ENCODE measurements at places on chromosomes 11 and 22. TPM values are rescaled to one million over a fixed set of nuclear protein-coding genes. Genes with fewer than 3 reads are reported as not detected.

The SUSD2 gene
- polyA plus RNA-seq, result 2.6 TPM

The DLG2 gene
- 0.31 TPM for polyA plus RNA-seq

The ACRV1 gene
- not detected for polyA plus RNA-seq

The CDC42BPG gene
- polyA plus RNA-seq, result 0.02 TPM

The OR8J1 gene
- polyA plus RNA-seq, result not detected

The IL10RA gene
- not detected for polyA plus RNA-seq

GRCh38 chr11:117519170-117519569, 191.5 kb downstream of the CEP164 start:
- no peak for DNase-seq

DNA sequence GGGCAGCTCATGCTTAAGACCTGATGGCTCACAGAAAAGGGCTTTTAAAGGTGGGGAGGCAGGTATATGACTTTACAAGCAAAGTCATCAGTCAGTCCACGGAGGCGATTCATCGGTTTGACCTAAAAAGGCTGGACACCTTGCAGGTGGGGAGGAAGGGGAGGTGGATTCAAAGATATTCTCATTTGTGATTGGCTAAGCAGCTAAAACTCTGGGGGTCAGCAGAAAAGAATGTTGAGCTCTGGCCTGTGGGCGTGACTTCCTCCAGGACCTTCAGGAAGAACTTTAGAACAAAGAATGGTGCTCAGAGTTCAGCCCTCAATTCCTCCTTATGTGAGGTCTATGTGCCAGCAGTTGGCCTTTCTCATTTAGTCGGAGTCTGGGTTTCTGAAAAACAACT, 78.3 kb upstream of the LMO1 start:
- DNase-seq, result no peak

DNA sequence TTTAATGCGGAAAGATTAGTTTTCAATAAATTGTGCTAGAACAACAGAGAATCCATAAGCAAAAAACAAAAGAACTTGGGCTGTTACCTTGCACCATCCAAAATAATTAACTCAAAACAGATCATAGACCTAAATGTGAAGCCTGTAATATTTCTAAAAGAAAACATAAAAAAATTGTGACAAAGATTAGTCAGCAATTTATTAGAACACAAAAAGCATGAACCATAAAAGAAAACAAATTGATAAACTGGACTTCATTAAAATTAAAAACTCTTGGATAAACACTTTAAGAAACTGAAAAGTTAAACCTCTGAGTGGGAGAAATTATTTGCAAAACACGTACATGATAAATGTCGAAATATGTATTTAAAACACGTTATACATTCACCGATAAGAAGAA, 21.5 kb downstream of the DDI1 start:
- no peak for DNase-seq

- no peak for DNase-seq
Observed at GRCh38 chr11:61138935-61139334, 22.3 kb downstream of the VPS37C start.

DNA sequence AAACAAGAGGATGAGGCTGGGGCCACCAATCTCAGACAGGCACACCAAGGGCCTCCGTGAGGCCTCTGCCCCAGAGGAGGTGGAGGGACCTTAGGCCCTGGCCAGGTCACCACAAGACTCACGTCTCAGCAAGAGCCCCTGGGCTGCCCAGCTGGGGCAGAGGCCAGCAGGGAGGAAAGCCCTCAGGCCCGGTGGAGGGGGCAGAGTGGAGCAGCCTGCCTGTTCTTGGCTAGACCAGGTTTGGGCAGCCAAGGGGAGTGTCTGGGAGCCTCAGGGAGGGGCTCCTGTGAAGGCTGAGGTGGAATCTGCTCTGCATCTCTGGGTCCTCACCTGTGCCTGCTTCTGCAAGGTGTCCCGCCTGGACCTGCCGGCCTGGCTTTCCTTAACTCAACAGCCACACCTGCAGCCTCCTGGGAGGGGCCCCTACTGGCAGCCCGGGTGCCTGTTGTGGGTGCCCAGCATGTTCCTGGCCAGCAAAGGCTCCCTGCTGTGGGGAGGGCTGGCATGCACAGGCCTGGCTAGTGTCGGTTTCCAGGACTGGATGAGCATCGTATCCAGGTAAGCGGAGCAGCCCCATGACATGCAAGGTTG, 11.9 kb downstream of the TTLL12 start:
- DNase-seq, result no peak

DNA sequence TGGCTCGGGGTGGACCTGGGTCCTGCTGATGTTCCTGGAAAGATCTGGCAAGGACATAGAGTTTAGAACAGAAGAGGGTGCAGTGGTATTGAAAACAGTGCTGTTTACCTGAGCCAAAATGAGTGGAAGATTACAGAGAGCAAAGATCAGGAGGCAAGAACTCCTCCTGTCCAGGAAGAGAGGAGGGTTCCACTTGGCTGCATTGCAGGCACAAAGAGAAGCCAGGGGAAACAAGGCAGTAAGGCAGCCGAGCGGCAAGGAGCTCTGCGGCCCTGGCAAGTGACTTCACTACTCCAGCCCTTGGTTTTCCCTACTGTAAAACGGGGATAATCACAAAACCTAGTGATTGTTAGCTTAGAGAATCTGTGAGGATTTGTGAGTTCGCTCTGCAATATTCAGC, 3.7 kb upstream of the PACSIN2 start:
- no peak for DNase-seq

DNA sequence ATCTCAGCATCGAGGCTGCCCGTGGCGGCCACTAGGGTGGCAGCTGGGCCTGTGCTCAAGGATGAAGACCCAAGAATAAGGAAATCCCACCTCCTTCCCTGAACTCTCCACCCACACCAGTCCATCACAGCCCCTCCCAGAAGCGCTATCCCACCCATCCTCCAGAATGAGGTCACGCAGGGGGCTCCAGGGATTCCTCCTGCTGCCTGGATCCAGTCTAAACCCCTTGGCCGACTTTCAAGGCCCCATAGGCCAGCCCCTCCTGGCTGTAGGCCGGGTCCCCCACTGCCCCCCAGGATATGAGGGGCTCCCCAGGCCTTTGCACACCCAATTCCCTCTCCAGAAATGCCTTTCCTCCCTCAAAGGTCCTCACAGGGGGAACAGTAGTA, 19.0 kb upstream of the SCGB1A1 start:
- DNase-seq, result no peak

DNA sequence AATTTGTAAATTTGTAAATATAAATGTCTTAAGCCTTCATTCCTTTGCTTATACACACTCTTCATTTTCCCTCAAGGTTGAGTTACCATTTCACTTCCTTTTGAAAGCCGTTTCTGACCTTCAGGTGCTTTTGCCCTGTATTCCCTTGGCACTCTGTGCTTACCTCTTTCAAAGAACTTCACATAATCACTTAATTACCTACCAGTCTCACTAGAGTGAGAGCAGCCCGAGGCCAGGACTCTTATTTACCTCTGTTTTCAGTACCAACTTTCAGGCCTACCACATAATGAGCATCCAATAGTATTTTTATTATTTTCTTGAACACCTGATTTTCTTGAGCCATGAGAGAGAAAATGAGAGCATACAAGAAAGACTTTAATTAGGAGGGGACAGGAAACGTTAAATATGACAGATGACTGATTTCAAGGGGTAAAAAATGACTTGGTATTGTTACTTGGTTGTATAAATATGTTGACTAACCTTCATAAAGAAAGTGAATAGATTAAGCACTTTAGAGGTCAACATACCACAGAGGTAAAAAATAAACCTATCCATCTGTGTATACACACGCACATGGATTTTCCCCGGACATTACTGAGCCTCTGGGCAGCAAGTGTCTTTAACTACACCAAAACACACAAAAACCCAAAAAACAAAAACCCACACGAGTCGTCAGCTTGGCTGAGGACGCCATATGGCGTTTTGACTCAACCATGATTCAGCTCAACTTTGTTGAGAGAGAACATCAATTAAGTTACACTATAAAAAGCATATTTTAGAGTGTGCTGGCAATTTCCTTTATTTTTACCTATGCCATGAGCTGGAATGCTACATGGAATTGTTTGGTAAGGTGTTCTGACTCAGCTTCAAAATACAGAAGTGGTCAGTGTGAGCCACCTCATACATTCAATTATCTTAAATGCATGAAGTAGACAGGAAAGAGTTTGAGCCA, 7.6 kb downstream of the ATXN10 start:
- peak; percentile 62 for DNase-seq

- no peak for DNase-seq
Observed at GRCh38 chr11:118895093-118896039, 11.7 kb downstream of the CXCR5 start.

GRCh38 chr11:92296138-92296515, 71.5 kb downstream of the FAT3 start:
- no peak for DNase-seq

DNA sequence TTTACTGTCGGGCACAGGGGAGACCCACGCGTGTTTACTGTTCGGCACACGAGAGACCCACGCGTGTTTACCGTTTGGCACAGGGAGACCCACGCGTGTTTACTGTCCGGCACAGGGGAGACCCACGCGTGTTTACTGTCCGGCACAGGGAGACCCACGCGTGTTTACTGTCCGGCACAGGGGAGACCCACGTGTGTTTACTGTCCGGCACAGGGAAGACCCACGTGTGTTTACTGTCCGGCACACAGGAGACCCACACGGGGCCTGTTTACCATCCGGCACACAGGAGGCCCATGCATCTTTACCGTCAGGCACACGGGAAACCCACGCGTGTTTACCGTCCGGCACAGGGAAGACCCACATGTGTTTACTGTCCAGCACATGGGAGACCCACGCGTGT, 525.1 kb downstream of the BRD1 start:
- DNase-seq, result no peak

GRCh38 chr11:122746050-122746478, 90.5 kb downstream of the UBASH3B start:
- no peak for DNase-seq

- DNase-seq, result no peak
Observed at GRCh38 chr11:69240332-69241074, 53.5 kb upstream of the MYEOV start.

DNA sequence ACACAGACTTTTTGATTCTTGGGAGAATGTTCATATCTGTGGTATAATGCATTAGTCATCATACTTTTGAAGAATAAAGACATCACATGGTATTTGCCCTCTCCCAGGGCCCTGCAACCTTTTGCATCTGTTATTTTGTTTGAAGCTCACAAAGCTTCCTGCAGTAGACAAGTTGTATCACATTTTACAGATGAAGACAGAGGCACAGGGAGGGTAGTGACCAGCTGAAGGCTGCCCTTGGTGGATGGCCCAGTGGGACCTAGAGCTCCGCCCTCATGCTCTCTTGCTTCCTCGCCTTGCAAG, 66.4 kb downstream of the UBASH3B start:
- DNase-seq, result peak; percentile 66

DNA sequence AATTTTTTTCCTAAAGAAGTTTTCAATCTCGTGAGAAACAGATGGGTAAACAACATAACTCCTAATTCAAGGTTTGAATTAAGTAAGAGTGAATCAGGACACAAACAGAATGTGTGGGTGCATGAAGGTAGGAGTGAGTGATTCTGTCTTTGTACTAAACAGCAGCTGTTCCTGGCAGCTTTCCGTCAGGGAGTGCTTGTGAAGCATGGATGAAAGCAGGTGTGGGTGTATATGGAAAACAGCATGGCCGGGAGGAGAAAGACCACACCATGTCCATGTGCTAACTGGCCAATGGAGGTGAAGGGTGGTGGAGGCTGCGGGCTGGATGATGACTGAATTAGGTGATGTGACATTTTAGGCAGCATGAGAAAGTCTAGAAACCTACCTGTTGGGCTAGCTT, 49.6 kb downstream of the BARX2 start:
- no peak for DNase-seq

DNA sequence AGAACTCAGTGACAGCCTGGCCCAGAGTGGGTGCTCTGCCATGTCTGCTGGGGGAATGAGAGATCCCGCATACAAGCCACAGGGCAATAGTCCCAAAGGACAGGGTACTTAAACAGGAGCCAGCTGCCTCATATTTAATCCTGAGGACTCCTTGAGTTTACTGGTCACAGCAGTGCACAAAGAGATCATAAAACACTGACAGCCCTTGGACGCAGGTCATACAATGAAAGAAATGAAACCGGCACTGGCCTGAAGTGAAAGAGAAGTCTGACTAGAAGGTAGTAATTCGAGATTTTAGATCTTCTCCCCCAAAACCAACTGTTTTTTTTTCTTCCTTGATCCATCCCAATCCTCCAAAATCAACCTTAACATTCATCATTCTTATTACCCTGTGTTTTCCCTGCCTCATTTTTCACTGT, 299.8 kb upstream of the SYN3 start:
- no peak for DNase-seq

DNA sequence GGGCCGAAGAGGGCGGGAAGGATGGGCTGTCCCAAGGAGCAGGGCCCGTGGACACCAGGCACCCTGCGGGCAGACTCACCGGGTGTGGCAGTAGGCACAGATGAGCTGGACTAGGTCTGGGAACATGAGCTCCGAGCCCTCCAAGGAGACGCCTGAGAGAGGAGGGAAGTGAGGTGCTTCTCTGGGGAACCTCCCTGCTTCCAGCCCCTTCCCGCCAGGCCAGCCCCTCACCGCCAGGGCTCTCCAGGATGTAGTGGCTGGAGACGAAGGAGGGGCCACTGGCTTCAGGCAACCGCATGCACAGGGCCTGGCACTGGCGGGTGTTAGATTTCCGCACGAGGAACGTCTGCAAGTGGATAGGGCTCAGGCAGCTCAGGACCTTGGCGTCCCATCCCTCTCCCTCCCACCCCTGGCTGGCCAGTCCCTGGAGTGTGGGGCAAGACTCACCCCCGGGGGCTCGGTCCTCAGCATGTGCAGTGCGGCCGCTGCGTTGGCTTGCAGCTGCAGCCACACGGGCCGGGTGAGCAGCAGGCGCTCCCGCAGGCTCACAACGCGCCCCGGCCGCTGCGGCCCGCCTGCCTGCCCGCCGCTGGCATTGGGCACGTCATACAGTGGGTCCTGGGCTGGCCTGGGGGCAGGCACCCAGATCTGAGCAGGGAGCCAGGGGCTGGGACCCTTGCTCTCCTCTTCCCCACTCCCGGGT, 552 bp downstream of the RIN1 start:
- no peak for DNase-seq

GRCh38 chr11:122229481-122230384, 113.7 kb upstream of the BLID start:
- no peak for DNase-seq
